ENCODE measurements at places on chromosomes 2 and 18.

- DNase-seq, result no peak
Measured at GRCh38 chr2:143645921-143646645, 516.9 kb downstream of the ARHGAP15 start.

DNA sequence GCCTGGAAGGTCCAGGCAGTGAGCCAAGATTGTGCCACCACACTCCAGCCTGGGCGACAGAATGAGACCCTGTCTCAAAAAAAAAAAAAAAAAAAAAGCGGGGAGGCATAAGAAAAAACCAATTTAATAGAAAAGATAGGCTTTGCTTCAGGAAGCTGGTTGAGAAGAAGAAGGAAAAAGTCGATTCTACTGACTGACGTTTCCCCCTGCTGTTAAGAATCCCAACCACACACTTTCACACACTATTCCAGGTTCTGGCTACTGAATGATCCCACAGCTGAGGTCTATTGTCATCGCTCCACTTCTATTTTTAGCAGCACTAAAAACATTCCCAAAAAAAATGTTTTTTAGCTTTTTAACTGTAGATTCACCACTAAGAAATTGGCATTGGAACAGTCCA, 6.7 kb upstream of the CHCHD5 start:
- no peak for DNase-seq

GRCh38 chr2:195861821-195862220, 204.8 kb downstream of the SLC39A10 start:
- DNase-seq, result no peak

GRCh38 chr2:153291718-153292117, 186.8 kb downstream of the RPRM start:
- no peak for DNase-seq

DNA sequence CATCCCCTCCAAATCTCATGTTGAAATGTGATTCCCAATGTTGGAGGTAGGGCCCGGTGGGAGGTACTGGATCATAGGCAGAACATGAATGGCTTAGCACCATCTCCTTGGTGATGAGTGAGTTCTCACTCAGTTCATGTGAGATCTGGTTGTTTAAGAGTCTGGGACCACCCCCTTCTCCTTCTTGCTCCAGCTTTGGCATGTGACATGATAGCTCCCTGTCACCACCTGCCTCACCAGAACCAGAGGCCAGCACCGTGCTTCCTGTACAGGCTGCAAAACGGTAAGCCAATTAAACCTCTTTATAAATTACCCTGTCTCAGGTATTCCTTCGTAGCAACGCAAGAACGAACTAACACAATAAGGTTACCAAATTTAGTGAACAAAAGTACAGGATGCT, 95.4 kb downstream of the ZBTB7C start:
- no peak for DNase-seq

DNA sequence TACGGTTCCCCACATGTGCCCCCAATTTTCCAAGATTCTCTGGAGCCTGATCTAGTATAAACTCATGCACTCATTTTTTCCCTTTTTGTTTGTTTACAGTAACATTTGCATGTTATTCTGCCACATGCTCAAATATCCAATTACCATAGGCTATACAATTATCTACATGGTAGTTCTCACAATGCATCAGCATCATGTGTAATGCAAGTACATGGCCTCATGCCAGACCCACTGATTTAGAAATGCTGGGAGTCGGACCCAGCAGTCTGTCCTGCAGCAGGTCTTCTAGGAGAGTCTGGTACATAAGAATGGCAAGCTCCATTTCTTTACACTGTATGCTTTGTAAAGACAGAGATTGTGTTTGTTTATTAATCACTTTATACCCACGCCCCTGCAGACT, 107.7 kb downstream of the CBLN2 start:
- DNase-seq, result no peak

- DNase-seq, result no peak
Measured at GRCh38 chr2:97952357-97952756, 43.4 kb downstream of the TMEM131 start.

GRCh38 chr2:56314796-56315195, 131.0 kb downstream of the CCDC85A start:
- DNase-seq, result no peak

DNA sequence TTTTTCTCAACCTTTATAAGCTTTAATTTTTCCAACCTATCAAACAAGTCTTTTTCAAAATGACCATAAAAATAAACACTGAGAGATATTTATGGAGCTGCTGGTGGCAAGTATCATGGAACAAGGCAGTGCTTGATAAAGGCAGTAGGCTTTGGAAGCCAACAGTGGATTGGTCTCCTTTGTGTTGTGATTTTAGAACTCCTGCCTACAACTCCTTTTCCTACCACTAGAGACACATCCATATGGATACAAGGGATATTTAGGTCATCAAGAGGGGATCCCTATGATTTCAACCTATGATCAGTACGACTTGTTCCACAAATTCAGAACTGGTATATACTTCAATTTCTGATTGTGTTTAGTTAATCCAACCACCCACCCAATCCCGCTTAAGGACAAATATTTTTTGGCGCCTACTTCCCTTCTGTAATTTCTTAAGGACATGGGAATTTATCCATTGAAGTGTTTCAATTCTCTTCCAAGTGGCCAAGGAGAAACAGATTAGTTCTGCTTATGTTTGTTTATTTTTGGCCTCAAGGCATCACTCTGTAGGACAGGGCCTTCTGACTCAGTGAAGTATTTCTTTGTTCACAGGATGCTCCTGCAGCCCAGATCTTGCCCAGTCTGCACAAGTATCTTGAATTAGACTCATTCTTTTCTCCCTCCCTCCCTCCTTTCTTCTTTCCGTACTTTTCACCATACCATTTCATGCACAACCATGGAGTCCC, 2119.6 kb upstream of the PIK3C3 start:
- DNase-seq, result no peak

- DNase-seq, result no peak
Measured at GRCh38 chr2:175312137-175312536, 130.6 kb upstream of the ATP5MC3 start.

DNA sequence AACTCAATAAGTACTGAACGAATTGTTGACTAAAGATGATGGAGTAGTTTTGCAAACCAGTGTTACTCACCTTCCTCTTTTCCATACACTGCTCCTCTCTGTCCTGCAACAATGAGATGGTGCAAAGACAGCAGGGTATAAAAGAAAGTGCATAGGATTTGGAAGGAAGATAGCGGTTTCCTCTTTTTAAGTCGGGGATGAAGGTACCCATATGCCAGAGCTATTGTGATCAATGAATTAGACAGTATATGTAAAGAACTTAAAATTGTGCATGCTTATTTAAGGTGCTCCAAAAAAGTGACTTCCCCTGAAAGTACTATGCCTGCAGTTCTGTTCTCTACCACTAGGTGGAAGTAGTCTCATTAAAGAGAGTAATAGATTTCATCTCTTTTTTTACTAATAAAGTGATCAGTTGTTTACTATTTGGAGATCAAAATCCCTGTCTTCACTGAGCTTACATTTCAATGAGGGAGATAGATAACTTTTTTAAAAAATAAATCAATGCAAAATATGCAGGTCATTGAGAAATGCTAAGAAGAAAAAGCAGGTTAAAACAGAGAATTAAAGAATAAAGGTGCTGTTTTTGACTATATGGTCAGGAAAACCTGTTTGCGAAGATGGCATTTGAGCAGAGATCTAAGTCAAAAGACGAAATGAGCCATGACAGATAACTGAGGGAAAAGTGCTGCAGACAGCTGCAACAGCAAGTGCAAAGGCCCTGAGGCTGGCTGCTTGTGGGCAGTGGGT, 339.7 kb upstream of the SLC14A2 start:
- DNase-seq, result no peak

DNA sequence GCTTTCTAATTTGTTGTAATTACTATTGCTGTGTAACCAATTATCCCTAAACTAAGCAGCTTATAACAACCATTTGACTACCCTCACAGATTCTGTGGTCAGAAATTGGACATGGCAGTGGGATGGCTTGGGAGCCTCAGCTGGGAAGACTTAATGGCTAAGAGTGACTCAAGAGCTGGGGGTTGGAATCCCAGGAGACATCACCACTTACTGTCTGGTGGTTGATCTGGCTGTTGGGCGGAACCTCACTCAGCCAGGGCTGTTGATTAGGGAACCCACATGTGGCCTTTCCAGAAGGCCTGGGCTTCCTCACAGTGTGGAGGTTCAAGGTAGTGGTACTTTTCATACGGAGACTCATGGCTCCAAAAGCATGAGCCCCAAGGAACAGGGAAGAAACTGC, 49.8 kb downstream of the E2F6 start:
- no peak for DNase-seq

- no peak for DNase-seq
Measured at GRCh38 chr2:240503375-240503774, 54.4 kb downstream of the ANKMY1 start.

DNA sequence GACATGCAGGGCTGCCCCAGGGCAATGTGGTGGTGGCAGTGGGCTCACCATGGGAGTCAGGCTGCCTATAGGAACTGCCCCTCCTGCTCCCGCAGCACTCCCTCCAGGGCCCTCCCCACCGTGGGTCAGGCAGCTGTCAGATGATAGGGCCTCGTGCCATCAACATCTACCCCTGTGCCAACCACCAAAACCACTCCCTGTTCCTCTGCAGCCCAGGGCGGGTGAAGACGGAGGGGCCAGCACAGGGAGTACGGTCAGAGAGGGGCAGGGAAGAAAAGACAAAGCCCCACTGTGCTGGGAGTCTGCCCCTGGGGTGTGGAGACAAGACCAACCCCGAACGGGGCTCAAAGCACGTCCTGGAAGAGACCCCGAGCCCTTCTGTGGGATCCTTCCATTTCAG, 97.4 kb downstream of the TNS1 start:
- DNase-seq, result no peak

- no peak for DNase-seq
Measured at GRCh38 chr18:57621246-57621604, 411 bp downstream of the NARS1 start.

DNA sequence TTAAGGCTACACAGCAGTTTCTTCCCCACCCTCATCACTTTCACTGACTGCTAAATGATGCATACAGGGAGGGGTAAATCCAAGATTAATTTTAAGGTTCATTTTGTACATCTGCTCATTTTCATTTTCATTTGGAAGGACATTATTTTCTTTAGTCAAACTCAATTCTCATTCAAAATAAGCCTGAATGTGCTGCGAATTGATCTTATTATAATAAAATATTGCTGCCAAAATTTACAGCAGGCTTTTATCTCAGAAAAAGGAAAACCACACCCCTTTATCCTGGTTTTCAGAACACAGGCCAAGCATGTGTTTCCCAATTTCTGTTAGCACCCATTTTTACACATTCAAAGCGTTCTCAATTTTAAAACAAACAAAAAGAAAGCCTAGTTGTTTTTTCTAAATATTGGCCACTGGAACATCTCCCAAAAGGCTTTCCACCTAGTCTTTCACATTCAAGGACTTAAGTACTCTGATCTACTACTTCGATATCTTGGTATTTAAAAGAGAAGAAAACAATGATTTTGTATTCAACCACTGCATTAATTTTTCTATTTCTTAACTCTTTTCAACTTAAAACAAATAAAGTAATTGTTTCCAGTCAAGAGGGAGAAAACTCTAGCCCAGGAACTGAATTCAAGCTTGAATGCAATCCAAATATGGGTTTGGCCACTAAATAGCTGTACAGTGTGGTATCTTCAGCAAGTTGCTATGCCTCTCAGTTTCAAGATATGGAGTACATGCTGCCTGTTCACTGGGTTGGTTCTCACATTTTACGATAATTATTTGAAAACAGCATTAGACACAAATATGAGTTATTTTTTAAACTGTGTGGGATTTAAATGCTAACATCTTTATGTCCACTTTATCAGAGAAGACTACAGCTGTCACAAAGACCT, 52.5 kb downstream of the CDH2 start:
- DNase-seq, result no peak

DNA sequence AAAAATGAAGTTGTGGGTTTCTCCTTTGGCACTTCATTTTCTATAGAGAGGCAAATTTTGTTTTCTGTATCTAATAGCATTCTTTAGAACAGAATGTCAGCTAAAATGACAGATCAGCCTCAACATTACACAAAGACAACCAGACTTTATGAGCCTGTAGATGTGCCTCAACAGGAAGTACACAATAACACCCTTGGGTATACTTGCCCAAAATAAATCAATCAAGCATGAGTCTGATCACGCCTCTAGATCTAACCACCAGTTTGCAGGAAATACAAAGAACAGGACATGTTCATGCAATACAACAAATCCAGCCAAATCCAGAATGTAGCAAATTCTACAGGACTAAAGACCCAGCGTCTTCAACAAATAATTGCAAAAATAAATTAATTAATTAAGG, 11.2 kb upstream of the DAPL1 start:
- DNase-seq, result no peak

GRCh38 chr18:39959839-39960238, 1995.2 kb upstream of the PIK3C3 start:
- DNase-seq, result no peak

- no peak for DNase-seq
Measured at GRCh38 chr18:76379226-76380126, 115.6 kb downstream of the ZNF516 start.

GRCh38 chr18:71784777-71785176, 759.4 kb downstream of the CBLN2 start:
- DNase-seq, result peak; percentile 9

DNA sequence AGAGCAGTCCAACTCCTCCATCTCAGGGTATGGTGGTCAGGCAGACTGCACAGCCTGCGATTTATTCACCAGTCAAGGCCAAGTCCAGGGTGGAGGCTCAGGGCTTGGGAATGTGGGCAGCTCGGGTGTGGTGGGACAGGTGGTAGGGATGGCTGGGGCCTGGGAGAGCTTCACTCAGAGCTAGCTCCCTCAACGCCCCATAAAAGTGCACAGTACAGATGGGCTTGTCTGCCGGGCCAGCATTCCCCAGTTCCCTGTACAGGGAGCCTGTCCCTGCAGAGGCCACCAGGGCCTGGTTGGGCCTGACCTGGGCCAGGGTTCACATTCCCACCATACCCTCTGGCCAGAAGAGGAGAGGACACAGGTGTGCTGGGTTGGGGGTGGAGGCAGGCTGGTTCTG, 49.2 kb upstream of the OTOS start:
- DNase-seq, result no peak

- DNase-seq, result no peak
Measured at GRCh38 chr2:96884299-96885094, 14.6 kb upstream of the SEMA4C start.

DNA sequence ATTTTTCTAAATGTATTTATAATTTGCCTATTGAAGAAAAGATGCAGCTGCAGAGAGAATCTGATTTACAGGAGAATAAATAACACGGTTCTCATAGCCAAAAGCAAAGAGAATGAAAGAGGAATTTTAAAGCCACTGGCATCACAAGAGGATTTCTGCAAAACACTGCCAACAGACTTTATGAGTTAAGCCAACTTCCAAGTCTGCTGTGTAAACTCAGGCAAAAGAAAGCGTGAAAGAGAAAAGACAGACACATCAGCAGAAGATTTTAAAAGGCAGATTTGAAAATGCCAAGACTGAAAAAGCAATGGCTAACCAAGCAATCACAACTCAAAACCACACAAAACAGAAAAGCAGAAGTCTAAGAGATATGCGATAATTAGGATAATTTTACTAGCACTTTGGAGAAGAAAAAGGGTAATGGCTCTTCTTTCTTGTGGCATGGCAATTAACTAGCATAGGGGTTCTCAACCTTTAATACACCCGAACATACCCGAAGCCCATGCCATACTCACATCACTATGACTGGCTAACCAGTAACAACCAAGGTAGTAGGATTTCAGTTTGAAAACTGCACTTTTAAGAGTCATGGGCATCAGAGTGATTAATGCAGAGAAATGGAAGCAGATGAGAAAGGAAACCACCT, 4.9 kb downstream of the DARS1 start:
- DNase-seq, result no peak
